Thoracic aorta (tissue), 2 donors: ENCODE measurements at places on chromosomes 5 and 9.

GRCh38 chr5:76483433-76483832, 80.3 kb downstream of the IQGAP2 start:
- DNase-seq: no peak

- DNase-seq: no peak
Measured at GRCh38 chr5:17743580-17744435, 109.5 kb downstream of the TAF11L14 start.

DNA sequence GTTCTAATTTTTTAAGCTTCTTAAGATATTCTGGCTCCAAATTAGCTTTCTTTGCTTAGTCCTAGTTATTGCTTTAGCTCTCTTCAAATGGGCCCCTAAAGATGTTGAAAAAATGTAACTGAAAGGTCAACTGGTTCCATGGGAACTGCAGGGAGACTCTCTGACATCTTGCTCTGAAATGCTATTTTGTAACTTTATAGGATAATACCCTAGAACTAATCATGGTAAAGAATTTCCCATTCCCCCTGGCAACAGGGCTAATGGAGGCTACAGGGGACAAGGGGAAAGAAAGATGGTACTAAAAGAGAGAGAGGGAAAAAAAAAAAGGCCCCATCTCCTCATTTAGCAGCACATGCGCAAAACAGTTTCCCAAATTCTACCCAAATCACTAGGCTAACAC, 39.4 kb downstream of the SIL1 start:
- DNase-seq: no peak

GRCh38 chr9:121939643-121940042, 153.5 kb downstream of the TTLL11 start:
- DNase-seq: no peak

- DNase-seq: no peak
Measured at GRCh38 chr9:459491-460444, 245.1 kb downstream of the DOCK8 start.

GRCh38 chr5:4230471-4230785, 634.8 kb downstream of the IRX1 start:
- no peak for DNase-seq

DNA sequence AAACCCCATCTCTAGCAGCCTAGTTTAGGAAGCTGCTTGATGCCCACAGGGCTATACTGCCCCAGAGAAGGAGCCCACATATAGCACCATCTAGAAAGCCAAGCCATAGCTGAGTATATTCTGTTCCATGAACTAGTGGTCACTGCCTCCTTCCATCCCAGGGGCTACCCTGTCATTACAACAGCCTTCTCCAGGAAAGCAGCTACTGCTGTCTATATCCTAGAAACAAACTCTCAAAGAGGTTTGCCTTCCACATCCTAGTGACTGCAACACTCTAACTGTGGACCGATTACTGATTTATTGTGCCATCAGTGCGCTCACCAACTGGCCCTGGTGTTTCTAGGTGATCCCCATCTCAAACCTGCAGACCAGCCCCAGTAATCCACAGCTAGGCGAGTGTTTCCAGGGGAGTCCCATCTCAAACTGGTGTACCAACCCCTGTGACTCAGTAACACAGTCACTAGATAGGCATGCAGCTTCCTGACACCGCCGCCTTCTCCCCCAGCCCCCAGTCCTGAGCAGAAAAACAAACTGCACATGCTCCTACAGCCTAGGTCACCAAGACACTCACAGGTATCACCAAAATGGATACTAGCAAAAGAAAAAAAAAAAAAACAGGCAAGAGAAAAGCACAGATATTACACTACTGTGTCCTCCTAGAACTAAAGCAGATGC, 14.8 kb downstream of the SPTLC1 start:
- DNase-seq: no peak

- no peak for DNase-seq
Measured at GRCh38 chr9:125529589-125530515, 177.2 kb downstream of the MAPKAP1 start.

GRCh38 chr9:105114318-105114717, 130.1 kb upstream of the SLC44A1 start:
- DNase-seq: no peak

DNA sequence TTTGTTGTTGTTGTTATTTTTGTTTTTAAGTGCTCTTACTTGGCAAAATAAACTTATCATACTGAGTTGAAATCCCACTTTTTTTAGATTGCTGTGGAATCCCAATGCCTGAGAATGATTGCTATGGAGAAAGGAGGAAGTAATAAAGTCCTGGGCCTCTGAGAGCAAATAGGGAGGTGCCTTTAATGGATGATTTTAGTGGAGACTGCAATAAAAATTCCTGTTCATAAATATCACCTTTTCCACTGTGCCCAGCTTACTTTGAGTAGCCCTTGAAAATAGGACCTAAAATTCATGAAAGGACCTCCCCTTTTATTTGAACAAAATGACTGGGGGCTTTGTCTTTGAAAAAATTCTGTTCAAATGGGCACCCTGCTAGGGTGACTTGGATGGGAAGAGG, 21.8 kb upstream of the ANKH start:
- no peak for DNase-seq

DNA sequence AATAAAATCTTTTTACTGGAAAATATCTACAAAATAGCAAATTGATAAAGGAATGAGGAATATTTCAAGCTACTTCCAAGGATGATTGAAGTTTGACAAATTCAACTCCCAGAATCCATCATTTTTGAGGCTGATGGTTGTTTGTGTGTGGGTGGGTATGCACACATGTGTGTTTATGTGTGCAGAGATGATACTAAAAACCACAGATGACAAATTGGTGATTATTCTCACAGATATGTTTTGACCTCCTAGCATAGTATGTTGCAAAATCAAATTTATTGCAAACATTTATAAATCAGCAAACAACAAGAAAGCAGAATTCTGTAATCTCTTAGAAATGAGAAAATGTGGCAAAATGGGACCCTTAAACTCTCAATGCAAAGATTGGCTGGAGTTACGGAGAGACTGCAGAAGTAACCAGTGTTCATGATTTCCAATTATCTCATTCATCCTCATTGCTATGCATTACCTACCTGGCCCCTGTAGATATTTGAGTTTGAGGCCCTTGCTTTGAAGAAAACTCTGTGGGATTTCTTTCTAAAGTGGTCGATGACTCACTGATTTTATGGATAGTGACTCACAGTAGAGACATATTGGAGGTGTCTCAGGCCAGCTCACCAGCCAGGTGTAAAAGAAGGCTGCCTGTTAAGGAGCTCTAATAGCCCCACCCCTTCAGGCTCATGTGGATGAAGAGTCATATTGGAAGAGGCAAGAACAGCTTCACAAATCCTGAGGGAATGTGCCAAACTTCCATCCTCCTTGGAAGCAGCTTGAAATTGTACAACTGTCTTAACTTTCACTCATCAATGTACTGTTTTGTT, 44.6 kb upstream of the TMC1 start:
- no peak for DNase-seq

- DNase-seq: no peak
Measured at GRCh38 chr5:98614341-98614740, 159.1 kb upstream of the RGMB start.

DNA sequence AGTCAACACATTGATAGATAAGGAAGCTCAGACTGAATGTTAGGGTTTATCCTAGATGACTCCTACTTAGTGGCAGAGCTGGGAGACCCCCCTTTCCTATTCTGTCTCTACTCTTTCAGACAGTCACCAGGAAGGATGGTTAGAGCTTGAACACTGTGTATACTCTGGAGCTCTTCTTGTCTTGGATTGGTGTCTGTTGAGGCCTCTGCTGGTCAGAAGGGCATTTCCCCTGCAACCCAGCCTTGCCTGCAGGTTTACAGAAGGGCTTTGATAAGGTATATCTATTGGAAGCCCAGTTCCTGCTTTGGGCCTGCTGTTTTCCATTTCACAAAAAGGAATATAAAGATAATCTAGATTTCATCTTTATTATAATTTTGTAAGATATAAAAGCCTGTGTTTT, 71.8 kb downstream of the KDM4C start:
- DNase-seq: no peak

- no peak for DNase-seq
Measured at GRCh38 chr5:85814596-85814995, 803.1 kb upstream of the COX7C start.

- no peak for DNase-seq
Measured at GRCh38 chr5:93022796-93023447, 558.1 kb downstream of the NR2F1-AS1 start.

- no peak for DNase-seq
Measured at GRCh38 chr9:104772714-104773510, 9.0 kb downstream of the NIPSNAP3B start.

- no peak for DNase-seq
Measured at GRCh38 chr9:86731511-86732063, 215.7 kb downstream of the GAS1 start.

GRCh38 chr5:136740228-136740627, 374.9 kb upstream of the TRPC7 start:
- DNase-seq: no peak

DNA sequence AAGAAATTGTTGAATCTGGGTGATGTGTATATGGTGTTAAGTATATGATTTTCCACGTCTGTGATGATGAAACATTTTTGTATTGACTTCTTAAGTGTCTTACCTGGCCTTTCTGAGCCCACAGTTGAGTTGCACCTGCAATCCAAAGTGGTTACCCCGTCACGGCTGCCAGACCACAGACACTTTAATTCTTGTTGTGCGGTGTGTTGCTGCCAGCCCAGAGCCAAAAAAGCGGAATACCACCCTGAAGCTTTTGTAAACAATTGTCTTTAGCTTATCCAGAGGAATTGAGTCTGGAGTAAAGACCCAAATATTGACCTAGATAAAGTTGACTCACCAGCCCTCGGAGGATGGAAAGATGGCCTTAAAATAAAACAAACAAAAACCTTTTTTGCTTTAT, 35.1 kb downstream of the MTAP start:
- no peak for DNase-seq

DNA sequence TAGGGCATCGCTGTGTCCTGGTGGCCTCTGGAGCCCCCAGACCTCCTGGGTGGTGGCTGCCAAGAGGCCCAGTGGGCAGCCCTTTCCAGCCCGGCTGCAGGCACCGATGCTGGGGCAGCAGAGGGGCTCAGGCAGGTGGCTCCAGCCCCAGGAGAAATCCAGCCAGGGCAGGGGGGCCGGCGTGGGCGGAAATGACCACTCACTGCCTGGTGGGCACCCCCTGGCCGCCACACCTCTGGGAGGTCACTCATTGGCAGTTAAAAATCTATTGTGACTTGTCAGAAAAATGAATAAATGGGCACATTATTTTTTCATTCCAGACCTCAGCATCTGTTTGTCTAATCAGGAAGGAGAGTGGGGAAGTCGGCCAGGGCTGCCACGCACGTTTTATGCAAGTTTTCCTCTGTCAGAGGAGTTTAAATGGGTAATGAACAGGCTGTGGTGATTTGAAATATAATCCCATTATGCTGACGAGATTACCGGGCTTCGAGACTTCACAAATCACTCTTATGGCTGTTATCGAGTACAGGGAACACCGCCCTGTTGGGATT, 171.9 kb downstream of the GAPVD1 start:
- no peak for DNase-seq

GRCh38 chr5:139226131-139226530, 28.0 kb upstream of the SIL1 start:
- no peak for DNase-seq

DNA sequence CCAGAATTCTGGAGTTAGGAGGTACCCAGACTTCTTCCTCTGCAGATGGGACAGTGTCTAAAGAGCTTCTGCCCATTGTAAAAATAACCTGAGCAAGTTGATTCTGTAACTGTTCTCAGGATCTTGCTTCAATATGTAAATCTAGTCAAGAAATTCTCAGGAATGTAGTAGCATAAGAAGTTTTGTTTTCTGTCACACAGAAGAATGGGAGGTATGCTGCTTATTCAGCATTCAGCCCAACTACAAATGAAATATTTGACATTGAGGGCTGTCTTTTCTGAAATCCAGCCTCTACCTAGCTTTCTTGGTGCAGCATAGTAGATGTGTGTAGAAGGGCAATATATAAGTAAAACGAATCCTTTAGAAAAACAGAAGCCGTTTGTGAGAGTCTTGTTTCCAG, 13.8 kb downstream of the MACIR start:
- DNase-seq: no peak

- DNase-seq: no peak
Measured at GRCh38 chr5:180212363-180213255, 3.6 kb upstream of the RASGEF1C start.

DNA sequence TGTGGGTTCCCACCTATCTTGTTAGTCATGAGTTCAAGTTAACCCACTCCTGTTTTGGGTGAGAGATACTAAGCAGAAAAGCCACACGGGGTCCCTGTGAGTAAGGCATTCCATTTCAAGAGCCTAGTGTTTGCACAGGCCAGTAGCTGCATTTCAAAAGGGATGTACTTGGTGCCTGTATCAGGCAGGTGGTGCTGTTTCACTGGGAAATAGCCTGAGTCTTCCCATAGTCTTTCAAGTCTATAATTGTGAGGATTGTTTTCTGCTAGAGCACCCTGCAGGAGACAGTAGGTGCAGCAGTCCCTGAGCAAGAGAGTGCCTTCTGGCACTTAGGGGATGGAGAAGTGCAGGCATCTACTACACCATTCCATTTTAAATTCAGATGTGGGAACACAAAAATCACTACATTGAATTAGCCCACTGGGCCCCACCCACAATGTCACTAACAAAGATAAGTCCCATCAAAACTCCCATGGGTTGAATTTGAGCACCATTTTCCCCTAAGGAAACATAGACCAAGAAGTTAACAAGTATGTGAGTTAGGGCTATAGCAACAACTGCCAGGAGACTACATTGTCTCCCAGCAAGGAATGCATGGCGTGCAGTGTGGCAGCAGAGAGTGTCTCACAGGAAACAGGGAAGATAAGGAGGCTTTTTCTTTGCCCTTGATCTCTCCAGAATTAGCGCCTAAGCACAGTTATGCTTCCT, 263.2 kb downstream of the COX7C start:
- DNase-seq: no peak

DNA sequence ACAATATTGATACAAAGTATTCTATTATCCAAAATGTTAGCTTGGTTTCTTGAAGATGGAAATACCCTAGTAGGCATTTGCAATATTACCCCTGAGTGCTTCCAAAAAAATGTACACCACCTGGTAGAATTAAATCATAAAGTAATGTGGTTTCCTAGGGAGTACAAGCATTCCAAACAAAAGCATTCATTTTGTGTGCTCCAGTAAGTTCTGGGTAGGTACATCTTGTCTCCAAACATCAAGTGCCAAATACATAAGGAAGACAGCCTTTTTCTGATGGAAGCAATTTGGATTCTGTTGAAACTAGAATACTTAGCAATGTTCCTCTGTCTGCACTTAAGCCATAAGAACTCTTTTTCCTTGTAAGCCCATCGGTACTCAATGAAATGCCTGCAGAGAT, 73.1 kb upstream of the IL7R start:
- no peak for DNase-seq

GRCh38 chr5:132500931-132501628, 10.5 kb upstream of the IRF1 start:
- no peak for DNase-seq

- no peak for DNase-seq
Measured at GRCh38 chr9:70222354-70222753, 36.4 kb upstream of the SMC5 start.
